Fibroblast of lung (primary cell): ENCODE measurements at places on chromosomes 1 and 21. TPM values are rescaled to one million over a fixed set of nuclear protein-coding genes. Genes with fewer than 3 reads are reported as not detected.

- peak overlapping the region; percentile 58 for H3K4me3 ChIP-seq
- H3K36me3 ChIP-seq: no peaks in the 10 kb centered on the region
- H3K27ac ChIP-seq: peak overlapping the region; percentile 72
- DNase-seq: peak; percentile 90
Observed at GRCh38 chr1:19800076-19800804, 524 bp upstream of the TMCO4 start.

GRCh38 chr1:198845271-198845670 lies 206.4 kb downstream of the PTPRC start:
- no peak overlapping the region for H3K4me3 ChIP-seq
- no peaks in the 10 kb centered on the region for H3K36me3 ChIP-seq
- H3K27me3 ChIP-seq: no peaks in the 10 kb centered on the region
- H3K4me1 ChIP-seq: no peaks in the 10 kb centered on the region

GRCh38 chr1:214341932-214342331 lies 61.0 kb downstream of the SMYD2 start:
- H3K4me3 ChIP-seq: no peak overlapping the region
- no peak overlapping the region for H3K27ac ChIP-seq
- H3K27me3 ChIP-seq: no peaks in the 10 kb centered on the region
- no peak for DNase-seq
- H3K36me3 ChIP-seq: peaks cover 2% of the 10 kb centered on the region

DNA sequence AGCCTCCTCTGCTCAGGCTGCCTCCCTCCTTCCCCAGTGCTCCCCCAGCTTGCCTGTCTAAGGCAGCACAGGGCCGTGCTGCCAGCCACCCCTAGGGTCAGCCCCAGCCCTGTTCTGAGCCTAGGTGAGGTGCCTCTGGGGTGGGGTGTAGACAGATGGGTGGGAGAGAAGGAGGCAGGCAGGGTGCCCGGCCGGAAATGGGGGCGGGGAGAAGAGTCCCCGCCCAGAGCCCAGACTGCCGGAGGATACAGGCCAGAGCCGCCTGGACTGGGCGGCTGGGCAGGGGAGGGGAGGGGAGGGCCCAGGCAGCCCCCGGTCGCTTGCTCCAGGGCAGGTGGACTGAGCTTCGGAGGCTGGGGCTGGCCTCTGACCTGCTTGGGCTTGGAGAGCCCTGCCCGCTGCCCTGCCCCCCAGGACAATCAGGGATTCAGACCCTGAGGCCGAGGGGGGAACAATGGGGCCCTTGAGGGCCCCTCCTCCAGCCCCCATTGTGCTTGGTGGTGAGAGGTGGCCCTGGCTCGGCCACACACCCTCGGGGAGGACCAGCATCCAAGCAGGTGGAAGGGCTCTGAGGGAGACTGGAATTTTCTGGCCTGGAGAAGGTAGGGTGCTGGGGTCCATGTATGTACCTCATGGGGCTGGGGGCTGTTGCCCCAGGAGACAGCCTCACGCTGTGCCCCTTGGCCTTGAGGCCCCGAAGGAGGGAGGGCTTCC lies at the start of gene GJC2:
GJC2 (plus strand) TSS at position 525 of the 714 bp plus-strand sequence. CDS start 7,829 bp downstream, outside the sequence.
- no peak for DNase-seq
- peak within 1 kb of the TSS; percentile 49 for H3K4me3 ChIP-seq
- peak within 1 kb of the TSS; percentile 78 for H3K27ac ChIP-seq
- H3K36me3 ChIP-seq: peaks cover 16% of the 10 kb centered on the region
- H3K27me3 ChIP-seq: no peaks in the 10 kb centered on the region

Gene SH2D5
- 2.3 and 5.0 TPM in 2 replicates for total RNA-seq

GRCh38 chr1:29251164-29252124 lies 15.1 kb downstream of the PTPRU start:
- no peak overlapping the region for H3K27ac ChIP-seq
- no peak for DNase-seq
- no peaks in the 10 kb centered on the region for H3K4me1 ChIP-seq
- no peaks in the 10 kb centered on the region for H3K36me3 ChIP-seq
- no peaks in the 10 kb centered on the region for H3K27me3 ChIP-seq

DNA sequence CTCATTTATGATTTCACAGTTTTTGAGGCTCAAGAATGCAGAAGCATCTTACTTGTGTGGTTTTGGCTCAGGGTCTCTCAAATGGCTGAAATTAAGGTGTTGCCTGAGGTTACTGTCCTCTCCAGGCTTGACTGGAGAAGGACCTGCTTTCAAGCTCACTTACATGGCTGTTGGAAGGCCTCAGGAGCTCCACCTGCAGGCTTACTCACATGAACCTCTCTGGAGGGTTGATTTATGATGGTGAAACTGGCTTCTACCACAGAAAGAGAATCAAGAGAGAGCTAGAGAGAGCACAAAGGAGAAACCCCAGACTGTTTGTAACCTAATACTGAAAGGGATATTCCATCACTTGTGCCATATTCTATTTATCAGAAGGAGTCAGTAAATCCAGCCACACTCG lies 6.2 kb upstream of the KCNK2 start:
- no peaks in the 10 kb centered on the region for H3K4me1 ChIP-seq
- no peak overlapping the region for H3K27ac ChIP-seq
- H3K4me3 ChIP-seq: no peak overlapping the region
- H3K36me3 ChIP-seq: no peaks in the 10 kb centered on the region

- H3K4me3 ChIP-seq: no peak overlapping the region
- H3K27me3 ChIP-seq: no peaks in the 10 kb centered on the region
- H3K36me3 ChIP-seq: no peaks in the 10 kb centered on the region
- no peak overlapping the region for H3K27ac ChIP-seq
- DNase-seq: no peak
Observed at GRCh38 chr1:172724765-172725613, 66.1 kb downstream of the FASLG start.

- no peak overlapping the region for H3K27ac ChIP-seq
- no peaks in the 10 kb centered on the region for H3K4me1 ChIP-seq
- no peak overlapping the region for H3K4me3 ChIP-seq
- peak; percentile 42 for DNase-seq
- H3K36me3 ChIP-seq: no peaks in the 10 kb centered on the region
- H3K27me3 ChIP-seq: no peaks in the 10 kb centered on the region
Observed at GRCh38 chr1:220330265-220330664, 58.0 kb upstream of the RAB3GAP2 start.

- DNase-seq: no peak
- no peaks in the 10 kb centered on the region for H3K4me1 ChIP-seq
- H3K27ac ChIP-seq: no peak overlapping the region
- H3K27me3 ChIP-seq: no peaks in the 10 kb centered on the region
- no peak overlapping the region for H3K4me3 ChIP-seq
- H3K36me3 ChIP-seq: peaks cover 3% of the 10 kb centered on the region
Observed at GRCh38 chr1:117871013-117871412, 58.4 kb downstream of the GDAP2 start.

DNA sequence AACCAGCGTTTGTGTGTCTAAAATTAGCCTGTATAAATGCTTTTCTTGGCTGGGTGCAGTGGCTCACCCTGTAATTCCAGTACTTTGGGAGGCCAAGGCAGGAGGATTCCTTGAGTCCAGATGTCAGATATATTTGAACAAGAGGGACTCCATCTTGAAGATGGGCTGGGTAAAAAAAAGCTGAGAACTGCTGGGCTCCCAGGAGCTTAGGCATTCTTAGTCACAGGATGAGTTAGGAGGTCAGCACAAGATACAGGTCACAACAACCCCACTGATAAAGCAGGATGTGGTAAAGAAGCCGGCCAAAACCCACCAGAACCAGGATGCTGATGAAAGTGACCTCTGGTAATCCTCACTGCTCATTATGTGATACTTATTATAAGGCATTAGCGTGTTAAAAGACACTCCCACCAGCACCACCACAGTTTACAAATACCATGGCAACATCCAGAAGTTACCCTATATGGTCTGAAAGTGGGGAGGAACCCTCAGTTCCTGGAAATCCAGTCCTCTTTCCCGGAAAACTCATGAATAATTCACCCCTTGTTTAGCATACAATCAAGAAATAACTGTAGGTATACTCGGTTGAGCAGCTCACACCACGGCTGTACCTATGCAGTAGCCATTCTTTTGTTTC lies 36.2 kb upstream of the ZNF496 start:
- no peaks in the 10 kb centered on the region for H3K27me3 ChIP-seq
- no peak overlapping the region for H3K4me3 ChIP-seq
- DNase-seq: peak; percentile 41

Gene ZNF593OS
- not detected in 2 replicates for total RNA-seq

DNA sequence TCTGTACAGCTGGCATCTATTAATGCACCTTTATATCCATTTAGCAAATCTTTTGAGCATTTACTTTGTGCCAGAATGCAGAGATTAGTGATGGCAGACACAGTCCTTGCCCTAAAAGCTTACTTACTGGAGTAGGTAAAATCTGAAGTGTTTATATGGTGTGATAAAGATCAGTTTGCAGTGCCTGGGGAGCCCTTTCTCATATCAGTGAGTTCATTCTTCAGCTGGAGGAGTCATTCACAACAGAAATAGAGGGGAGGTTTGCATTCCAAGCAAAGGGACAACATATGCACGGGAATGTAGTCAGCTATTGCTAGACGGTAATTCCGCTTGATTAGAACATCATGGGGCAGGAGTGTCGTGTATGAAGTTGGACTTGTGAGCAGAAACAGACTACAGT lies 8.4 kb downstream of the SLC35F3 start:
- H3K27ac ChIP-seq: no peak overlapping the region
- no peak overlapping the region for H3K4me3 ChIP-seq
- H3K27me3 ChIP-seq: no peaks in the 10 kb centered on the region
- no peaks in the 10 kb centered on the region for H3K36me3 ChIP-seq

GRCh38 chr1:182785181-182785580 lies 4.4 kb upstream of the NPL start:
- H3K4me1 ChIP-seq: no peaks in the 10 kb centered on the region
- H3K4me3 ChIP-seq: no peak overlapping the region
- DNase-seq: no peak
- H3K36me3 ChIP-seq: no peaks in the 10 kb centered on the region

Gene LCE3E
- not detected in 2 replicates for total RNA-seq

DNA sequence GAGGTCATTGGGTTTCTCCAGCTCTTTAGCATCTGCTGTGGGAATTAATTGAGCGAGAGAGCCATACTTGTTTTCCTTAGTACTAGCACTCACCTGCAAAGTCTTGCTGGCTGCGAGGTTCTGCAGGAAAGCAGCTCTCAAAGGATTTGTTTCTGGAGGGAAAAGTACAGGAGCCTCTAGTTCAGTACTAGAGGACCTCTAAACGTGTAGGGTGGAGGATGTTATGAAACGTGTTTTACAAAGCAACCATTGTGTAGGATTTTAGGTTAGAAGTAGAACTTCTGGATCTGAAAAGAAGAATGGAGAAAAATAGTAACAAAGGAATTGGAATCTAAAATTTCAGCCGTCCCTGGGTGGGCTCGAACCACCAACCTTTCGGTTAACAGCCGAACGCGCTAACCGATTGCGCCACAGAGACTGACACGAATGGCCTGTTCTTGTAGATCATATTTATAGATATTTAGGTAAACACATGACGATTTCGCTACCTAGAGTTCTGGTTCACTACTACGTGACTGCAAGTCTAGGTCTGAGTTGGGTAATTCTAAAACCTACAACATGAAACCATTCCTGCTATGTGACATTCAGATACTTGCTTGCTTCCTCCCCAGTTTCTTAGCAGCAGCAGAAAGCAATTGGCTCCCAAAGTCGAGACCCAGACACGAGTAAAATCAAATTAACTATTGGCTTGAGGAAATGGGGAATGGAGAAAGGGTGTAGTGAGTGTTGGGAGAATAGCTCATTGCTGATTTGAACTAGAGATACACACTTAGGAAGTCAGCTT lies 60.2 kb upstream of the CFAP126 start:
- H3K36me3 ChIP-seq: no peaks in the 10 kb centered on the region
- no peak overlapping the region for H3K27ac ChIP-seq
- DNase-seq: peak; percentile 65
- peak overlapping the region; percentile 65 for H3K4me3 ChIP-seq
- no peaks in the 10 kb centered on the region for H3K4me1 ChIP-seq

- H3K36me3 ChIP-seq: no peaks in the 10 kb centered on the region
- no peaks in the 10 kb centered on the region for H3K27me3 ChIP-seq
- DNase-seq: no peak
- no peaks in the 10 kb centered on the region for H3K4me1 ChIP-seq
Observed at GRCh38 chr1:58620259-58620658, 43.2 kb upstream of the TACSTD2 start.

- peaks cover 15% of the 10 kb centered on the region for H3K27me3 ChIP-seq
- H3K27ac ChIP-seq: no peak overlapping the region
- peaks cover under 1% of the 10 kb centered on the region for H3K4me1 ChIP-seq
- no peaks in the 10 kb centered on the region for H3K36me3 ChIP-seq
- H3K4me3 ChIP-seq: no peak overlapping the region
- no peak for DNase-seq
Observed at GRCh38 chr1:39640861-39641260, 1.4 kb upstream of the HEYL start.

Gene COL11A1
- total RNA-seq: 0.26 and 8.9 TPM in 2 replicates

DNA sequence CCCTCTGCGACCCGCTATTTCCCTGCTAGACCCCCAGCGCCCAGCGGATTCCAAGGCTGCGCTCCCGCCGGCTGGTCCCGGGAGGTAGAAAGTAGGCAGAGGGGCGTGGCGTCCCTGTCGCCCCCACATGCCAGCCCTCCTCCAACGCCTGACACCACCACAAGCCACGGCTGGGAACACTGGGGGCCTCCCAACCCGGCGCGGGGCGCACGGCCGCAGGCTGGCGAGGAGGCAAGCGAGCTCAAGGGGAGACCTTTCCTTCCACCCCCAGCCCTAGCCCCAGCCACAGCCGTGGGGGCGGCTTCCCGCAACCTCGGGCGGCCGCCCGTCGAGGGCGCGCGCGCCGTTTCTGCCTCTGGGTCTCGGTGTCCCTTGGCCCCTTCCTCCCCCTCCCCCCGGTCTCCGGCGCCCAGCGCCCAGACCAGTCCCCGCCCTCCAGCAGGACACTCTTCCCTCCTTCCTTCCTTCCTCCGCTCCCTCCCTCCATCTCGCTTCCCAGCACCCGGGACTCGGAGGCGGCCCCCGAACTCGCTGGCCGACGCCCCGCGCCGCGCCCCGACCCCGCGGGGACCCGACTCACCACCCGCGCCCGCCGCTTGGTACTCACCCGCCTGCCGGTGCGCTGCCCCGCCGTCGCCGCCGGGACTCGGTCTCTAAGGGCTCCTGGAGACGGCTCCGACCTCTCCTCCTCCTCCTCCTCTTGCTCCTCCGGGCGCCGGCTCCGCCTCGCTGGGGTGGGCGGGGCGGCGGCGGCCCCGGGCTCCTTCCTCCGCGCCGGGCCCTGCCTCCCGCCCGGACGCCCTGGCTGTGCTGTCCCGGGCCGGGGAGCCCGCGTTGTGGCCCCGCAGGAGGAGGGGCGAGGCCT lies at the start of gene GNG12:
GNG12 (minus strand) TSS at position 731 of the 865 bp plus-strand sequence. CDS start 125,781 bp downstream, outside the sequence.
- H3K36me3 ChIP-seq: no peaks in the 10 kb centered on the region
- peak; percentile 80 for DNase-seq
- H3K27ac ChIP-seq: peak within 1 kb of the TSS; percentile 87
- H3K4me1 ChIP-seq: no peaks in the 10 kb centered on the region
- H3K4me3 ChIP-seq: peak within 1 kb of the TSS; percentile 85
- H3K27me3 ChIP-seq: no peaks in the 10 kb centered on the region

Gene BTBD8
- 10.6 and 10.8 TPM in 2 replicates for total RNA-seq

Gene SIPA1L2
- total RNA-seq: 2.0 and 12.6 TPM in 2 replicates

GRCh38 chr1:197677752-197678295 lies 97.5 kb downstream of the DENND1B start:
- DNase-seq: no peak
- no peak overlapping the region for H3K27ac ChIP-seq
- H3K4me3 ChIP-seq: no peak overlapping the region
- H3K4me1 ChIP-seq: no peaks in the 10 kb centered on the region

Gene MSH4
- total RNA-seq: 0.66 and 0.77 TPM in 2 replicates

GRCh38 chr1:28867850-28868249 lies 46.5 kb upstream of the EPB41 start:
- DNase-seq: no peak
- no peak overlapping the region for H3K4me3 ChIP-seq
- peaks cover 12% of the 10 kb centered on the region for H3K27me3 ChIP-seq

- DNase-seq: no peak
- no peak overlapping the region for H3K4me3 ChIP-seq
- no peaks in the 10 kb centered on the region for H3K36me3 ChIP-seq
- no peaks in the 10 kb centered on the region for H3K4me1 ChIP-seq
- H3K27me3 ChIP-seq: no peaks in the 10 kb centered on the region
- H3K27ac ChIP-seq: no peak overlapping the region
Observed at GRCh38 chr1:32864375-32865019, 6.2 kb downstream of the FNDC5 start.
